Stimulated activated naive CD4-positive, alpha-beta T cell treated with Interleukin-2 at 50 U/mL for 16 hours (primary cell): ENCODE measurements at places on chromosomes 5 and 9.

DNA sequence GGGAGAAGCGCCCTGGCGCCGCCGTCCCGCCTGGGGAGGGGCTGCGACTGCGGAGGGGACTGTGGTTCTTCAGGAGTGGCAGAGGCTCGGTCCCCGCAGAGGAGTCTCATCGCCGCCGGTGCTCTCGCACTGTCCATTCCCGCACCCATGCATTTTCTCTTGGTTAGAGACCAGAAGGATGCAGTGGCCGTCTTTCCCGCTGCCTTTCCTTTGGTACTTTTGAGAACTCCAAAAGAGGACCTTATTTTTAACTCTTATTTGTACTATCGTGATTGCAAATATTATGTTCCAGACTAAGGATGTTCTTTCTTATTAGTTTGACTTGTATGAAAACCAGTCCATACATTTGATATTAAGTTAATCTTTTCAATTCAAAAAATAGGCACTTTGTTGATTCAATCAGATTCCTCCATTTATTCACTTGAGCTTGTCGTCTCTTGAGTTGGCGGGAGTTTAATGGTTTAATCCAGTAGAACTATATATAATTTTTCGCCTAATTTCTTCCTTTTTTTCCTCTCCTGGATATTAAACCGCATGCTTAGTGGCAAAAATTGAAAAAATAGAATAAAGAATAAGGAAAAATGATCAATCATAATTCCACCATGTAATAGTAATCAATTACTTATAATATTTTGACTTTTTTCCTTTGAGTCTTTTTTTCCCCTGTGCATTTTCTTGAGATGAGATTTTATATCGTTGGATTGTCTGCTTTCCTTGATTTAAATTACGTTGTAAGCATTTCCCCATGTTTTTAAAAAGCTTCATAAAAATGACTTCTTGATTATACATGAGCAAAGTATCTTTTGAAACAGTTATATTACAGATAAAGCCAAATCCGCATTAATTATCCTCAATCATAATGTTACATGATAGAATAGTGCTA is 861 bp downstream of the ZFYVE16 start:
- DNase-seq, result peak; percentile 18

GRCh38 chr9:136700959-136701667 is 11.3 kb upstream of the DIPK1B start:
- peak; percentile 66 for DNase-seq

- no peak for DNase-seq
Measured at GRCh38 chr9:123417289-123418051, 61.5 kb downstream of the CRB2 start.

DNA sequence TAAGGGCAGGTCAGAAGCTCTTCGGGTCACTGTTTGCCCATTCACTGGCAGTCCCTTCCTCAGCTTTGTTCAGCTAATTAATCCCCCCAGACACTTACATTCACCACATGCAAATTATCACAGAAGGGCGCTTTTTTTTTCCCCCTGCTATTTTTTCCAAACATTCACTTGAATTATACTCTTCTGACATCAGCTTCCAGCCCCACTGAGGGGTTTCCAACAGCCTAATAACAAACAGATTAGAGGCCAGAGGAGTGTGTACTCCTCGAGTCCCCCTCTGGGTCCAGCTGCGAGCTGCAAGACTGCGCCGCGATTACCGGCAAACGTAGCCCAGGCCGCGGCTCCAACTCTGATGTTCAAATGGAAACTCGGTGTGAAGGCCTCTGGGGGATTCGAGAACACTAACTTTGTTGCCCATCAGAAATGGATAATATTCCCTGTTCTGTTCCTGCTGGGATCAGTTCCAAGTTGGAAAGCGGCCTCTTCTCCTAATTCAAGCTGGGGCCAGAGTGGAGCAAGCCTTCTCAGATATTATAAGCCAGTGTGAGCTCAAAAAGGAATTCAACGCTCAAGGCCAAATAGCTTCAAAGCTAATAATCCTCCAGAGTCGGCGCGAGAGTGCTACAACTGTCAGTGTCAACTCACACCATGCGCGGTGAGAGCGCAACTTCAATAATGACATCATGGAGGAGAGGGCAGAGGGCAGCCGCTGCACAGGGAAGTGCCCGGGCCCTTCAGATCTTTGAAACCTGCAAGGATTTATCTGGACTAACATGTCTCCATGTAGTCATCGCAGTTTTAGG is 560.8 kb downstream of the BNC2 start:
- DNase-seq, result no peak

GRCh38 chr9:3867196-3867595 is 341.4 kb upstream of the RFX3 start:
- DNase-seq, result no peak

GRCh38 chr5:174601946-174602345 is 122.4 kb upstream of the MSX2 start:
- no peak for DNase-seq

DNA sequence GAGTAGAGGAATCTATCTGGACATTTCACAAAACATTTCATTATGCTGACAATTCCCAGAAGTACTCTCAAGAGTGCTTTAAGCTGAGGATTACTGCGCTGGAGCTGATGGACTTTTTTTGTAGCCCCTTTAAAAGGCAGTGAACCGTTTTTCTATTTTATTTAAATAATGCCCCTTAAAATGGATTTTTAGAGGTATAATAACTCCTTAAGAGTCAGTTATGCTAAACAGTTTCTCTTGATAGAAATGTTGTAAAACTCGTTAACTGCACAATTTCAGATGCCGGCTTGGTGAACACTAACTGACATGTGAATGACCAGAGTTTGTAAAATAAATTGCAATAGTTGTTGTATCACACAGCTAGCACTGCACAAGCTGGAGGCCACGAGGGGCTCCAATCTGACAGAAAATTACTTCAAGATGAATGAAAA is 174.0 kb downstream of the NR2F1-AS1 start:
- no peak for DNase-seq

DNA sequence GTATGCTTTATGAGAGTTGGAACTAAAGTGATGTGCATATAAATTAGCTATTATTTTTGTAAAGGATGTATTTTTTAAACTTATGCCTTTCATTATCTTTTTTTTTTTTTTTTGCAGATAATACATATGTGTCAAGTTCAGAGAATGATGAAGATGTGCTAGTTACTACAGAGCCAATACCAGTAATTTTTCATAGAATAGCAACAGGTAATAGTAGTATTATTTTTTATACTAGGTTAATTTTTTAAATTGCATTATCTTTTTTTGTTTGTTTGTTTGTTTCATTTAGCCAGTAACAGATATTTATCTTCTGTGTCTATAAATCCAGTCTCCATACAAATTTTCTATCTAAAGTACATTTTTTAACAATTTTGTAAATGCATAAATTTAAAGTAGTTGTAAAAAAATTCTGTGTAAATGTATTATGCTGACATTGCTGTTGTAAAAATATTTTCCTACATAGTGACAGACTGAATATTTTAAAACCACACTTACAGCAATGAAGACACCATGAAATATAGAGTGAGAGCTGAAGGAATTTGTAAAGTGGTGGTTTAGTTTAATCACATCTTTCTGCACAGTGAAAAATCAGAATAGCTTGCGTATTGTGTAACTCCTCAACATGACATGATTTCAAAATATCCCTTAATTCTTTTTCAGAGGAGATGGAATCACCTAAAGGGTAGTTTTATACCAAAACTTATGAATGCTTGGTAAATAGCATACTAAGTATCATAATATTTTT is 93.3 kb downstream of the PARP8 start:
- no peak for DNase-seq

DNA sequence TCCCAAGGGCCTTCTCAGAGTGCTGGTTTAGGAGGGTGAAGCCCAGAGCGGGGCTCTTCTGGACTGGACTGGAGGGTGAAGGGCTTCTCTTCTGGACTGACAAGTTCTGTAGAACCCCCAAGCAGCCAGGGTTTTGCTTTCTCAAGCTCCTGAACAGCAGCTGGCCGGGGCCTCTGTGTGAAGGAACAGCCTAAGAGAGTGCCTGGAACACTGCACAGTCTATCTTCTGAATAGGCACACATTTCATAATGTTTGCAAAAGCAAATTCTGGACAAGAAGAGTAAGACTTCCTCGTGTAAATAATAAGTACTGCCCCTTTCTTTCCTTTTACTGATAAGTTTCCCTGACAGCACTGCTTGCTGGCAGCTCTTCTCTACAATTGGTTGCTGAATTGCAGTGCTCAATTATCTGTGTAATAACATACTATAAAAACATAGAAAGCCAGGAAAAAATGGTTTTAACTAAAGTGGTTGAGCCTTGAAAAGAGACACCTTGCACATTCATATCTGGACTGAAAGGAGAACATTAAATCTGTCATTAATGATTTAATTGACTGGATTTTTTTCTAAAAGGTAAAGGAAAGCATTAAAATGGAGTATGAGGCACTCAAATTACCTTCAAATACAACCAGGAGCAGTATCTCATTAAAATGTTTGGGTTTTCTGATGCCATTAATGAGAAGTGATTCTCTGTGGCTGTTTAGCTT is 20.5 kb downstream of the MAST4 start:
- no peak for DNase-seq

DNA sequence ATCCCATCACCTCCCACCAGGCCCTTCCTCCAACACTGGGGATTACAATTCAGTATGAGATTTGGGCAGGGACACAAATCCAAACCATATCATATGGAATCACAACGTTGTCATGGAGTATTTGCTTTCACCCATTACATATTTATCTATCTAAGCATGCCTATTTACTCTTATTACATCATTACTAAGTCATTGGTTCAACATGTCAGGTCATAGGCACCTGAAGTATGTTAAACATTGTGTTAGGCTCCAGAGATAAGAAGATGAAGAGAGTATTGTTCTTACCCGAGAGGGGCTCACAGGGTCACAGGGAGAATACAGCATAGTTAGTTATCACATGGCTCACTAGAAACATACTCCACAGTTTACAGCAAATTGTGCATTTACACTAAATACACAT is 150.5 kb downstream of the TMEM161B start:
- DNase-seq, result no peak

GRCh38 chr5:157486221-157486681 is 26.2 kb downstream of the NIPAL4 start:
- DNase-seq, result no peak

DNA sequence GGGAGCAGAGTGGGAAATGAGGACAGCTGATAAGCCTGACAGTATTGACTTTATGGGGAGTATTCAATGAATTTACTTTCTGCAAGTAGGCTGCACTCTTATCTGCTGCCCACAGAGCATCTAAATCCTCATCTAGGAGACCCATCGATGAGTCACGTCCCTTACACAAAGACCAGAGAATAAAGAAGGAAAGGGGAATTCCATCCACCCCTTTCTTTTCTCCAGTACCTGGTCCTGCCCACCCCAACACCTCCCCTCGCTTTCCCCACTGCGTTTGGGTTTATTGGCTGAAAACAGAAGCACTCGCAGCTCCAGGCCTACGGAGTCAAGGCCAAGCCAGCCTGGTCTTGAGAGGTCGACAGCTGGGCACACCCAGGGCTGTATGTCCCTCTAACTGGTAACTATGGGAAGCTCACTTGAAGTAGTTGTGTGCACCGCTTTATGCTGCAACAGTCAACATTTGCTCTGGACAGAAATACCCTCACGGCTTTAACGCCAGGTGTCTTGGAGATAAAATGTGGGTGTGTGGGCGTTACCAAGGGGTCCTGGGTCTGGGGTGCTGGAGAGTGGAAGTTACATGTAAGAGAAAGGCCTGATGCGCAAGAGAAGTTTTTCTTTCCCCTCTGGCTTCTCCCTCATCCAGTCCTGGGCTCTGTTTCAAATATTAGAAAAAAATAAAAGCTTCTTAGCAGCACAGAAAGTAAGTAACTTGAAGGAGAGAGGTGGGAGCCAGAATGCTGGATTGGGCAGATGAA is 14.5 kb upstream of the TAL2 start:
- no peak for DNase-seq

DNA sequence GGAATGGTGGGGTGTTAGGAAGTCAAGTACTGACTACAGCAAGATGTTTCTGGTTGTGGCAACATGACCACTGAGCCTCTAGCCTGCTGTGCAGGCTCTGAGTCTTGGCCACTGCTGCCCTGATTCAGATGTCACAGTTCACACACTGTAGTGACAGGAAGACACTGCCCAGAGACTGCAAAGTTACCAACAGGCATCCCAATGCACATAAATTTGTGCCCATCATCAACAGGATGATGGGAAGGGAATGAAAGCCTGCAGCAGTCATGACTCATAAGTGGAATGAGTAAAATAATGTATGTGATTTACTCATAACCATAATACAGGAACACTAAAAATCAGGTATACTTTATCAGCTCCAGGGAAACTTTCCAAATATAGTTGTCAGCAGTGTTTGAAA is 251.6 kb upstream of the HAPLN1 start:
- no peak for DNase-seq

DNA sequence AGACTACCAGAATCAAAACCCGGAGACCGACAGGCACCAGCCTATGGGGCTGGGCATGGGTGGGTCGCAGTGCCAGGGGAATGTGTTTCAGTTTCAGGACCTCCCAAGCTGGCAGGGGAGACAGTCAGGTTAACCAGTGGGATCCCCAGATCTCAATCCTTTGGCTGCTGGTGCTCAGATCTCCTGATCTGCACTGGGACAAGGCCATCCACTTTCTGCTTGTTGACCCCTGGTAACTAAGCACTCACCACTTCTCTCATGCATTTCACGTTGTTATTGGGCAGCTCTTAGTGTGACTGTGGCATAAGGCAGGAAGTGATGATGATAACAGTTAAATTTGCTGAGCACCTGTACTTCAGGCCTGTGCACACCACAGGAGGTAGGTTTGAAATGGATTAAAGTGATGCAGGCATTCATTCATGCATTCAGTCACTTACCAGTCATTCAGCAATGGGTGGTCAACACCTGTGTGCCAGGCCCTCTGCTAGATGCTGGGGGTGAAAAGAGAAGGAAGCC is 42.1 kb upstream of the STXBP1 start:
- DNase-seq, result no peak

DNA sequence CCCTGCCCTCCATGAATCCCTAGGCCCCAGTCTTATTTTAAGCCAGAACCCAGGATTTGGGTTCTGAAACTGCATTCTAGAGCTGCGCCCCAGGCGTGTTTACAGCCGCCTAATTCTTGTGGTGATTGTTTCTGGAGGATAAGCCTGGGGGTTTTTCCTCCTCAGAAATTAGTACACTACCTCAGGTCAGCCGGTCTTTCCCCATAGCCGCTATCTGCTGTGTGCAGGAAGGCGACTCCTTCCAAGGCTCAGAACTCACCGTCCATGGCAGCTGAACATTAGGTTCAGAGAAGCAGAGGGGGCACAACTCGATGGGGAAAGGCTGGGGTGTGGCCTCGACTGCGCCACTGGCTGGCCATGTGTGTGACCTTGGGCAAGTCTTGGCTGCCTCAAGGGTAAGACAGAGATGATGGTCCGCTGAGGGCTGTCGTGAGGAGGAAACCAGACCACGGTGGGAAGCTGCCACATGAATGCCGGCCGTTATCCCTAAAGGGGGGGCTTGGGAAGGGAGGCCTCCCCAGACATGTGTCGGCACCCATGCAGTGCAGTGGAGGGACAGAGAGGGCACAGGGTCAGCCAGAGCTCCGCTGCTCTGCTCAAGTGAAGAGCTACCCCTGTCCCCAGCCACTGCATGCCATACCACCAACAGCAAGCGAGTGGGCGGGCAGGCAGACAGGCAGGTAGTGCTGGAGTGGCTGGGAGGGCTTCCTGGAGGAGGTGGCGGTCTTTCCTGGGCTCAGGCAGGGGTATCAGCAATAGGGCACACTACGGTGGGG is 28.9 kb downstream of the SHB start:
- DNase-seq, result no peak

- DNase-seq, result no peak
Measured at GRCh38 chr9:99326112-99326916, 104.2 kb downstream of the SEC61B start.

GRCh38 chr9:78074385-78075291 is 43.0 kb upstream of the GNAQ start:
- no peak for DNase-seq
